ENCODE measurements at places on chromosomes 6 and 20. TPM values are rescaled to one million over a fixed set of nuclear protein-coding genes. Genes with fewer than 3 reads are reported as not detected.

- H3K4me1 ChIP-seq = no peaks in the 10 kb centered on the region
- H3K27ac ChIP-seq = no peak overlapping the region
- no peaks in the 10 kb centered on the region for H3K27me3 ChIP-seq
- no peaks in the 10 kb centered on the region for H3K36me3 ChIP-seq
- DNase-seq = no peak
Measured at GRCh38 chr6:121828146-121828886, 392.9 kb downstream of the GJA1 start.

The MYH7B gene
- total RNA-seq = 0.08 TPM

- no peaks in the 10 kb centered on the region for H3K36me3 ChIP-seq
- DNase-seq = no peak
- H3K4me3 ChIP-seq = no peak overlapping the region
- H3K4me1 ChIP-seq = no peaks in the 10 kb centered on the region
- peaks cover 64% of the 10 kb centered on the region for H3K27me3 ChIP-seq
Measured at GRCh38 chr6:137013738-137014602, 30.8 kb downstream of the IL20RA start.

DNA sequence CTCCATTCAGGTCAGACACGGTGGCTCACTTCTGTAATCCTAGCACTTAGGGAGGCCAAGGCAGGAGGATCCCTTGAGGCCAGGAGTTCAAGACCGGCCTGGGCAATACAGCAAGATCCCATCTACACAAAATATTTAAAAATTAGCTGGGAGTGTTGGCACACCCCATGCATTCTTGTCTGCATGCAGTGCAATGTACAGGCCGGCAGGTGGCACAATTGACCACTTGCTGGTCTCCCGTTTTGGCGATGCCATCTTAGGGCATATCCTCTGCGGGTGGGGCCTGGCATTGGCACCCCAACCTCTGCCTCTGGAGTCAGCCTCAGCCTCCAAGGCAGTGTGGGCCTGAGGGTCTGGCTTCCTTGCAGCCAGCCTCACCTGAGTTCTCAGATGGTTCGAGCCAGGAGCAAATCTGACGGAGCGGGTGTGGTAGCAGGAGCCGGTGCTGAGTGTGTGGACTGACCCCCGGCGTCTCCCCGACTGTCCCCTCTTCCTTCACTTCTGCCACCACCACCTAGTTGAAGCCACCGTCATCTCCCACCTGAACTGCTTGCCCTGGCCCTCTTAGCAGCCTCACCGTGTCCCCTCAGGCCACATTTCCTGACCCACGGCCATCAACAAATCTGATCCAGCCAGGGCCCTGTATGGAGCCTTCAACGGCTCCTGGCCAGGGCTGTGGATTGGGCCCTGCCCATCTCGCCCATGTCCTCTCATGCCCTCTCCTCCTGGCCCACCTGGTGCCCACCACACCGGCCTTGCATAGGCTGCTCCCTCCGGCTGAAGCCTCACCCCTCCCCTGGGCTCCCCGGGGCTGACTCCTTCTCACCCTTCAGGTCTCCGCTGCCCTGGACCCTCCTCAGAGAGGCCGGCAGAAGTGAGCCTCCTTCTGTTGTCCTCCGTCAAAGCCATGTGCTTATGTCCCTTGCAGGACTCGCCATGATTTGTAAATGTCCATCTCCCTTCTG, 44.0 kb downstream of the EFCAB8 start:
- peak; percentile 75 for DNase-seq
- no peak overlapping the region for H3K27ac ChIP-seq
- no peaks in the 10 kb centered on the region for H3K27me3 ChIP-seq
- H3K4me1 ChIP-seq = no peaks in the 10 kb centered on the region
- no peaks in the 10 kb centered on the region for H3K36me3 ChIP-seq
